ENCODE measurements at places on chromosomes 3 and 15. TPM values are rescaled to one million over a fixed set of nuclear protein-coding genes. Genes with fewer than 3 reads are reported as not detected.

The CCR2 gene
- polyA plus RNA-seq, result 0.23 TPM

The PPIP5K1 gene
- polyA plus RNA-seq, result 40.6 TPM

The RYR3 gene
- polyA plus RNA-seq, result not detected

The P2RY1 gene
- 0.09 TPM for polyA plus RNA-seq

The SCAMP5 gene
- polyA plus RNA-seq, result 3.4 TPM

The ADGRG7 gene
- polyA plus RNA-seq, result not detected

The KIF7 gene
- not detected for polyA plus RNA-seq

The DLEC1 gene
- 0.52 TPM for polyA plus RNA-seq

The GOLGA8T gene
- not detected for polyA plus RNA-seq

The CNTN3 gene
- polyA plus RNA-seq, result not detected

The ATP13A4 gene
- polyA plus RNA-seq, result 2.6 TPM

- H3K27ac ChIP-seq, result no peak overlapping the region
- DNase-seq, result no peak
- no peak overlapping the region for H3K4me3 ChIP-seq
- H3K36me3 ChIP-seq, result no peaks in the 10 kb centered on the region
- no peaks in the 10 kb centered on the region for H3K4me1 ChIP-seq
Measured at GRCh38 chr3:123373474-123373987, 75.4 kb downstream of the ADCY5 start.

GRCh38 chr15:77483425-77484140 is 62.9 kb downstream of the HMG20A start:
- H3K36me3 ChIP-seq, result peaks cover 58% of the 10 kb centered on the region
- H3K27ac ChIP-seq, result no peak overlapping the region
- H3K4me3 ChIP-seq, result no peak overlapping the region
- peaks cover 5% of the 10 kb centered on the region for H3K4me1 ChIP-seq
- no peak for DNase-seq

GRCh38 chr3:160707187-160707794 is 30.3 kb downstream of the ARL14 start:
- H3K27me3 ChIP-seq, result peaks cover 8% of the 10 kb centered on the region
- no peaks in the 10 kb centered on the region for H3K36me3 ChIP-seq
- H3K27ac ChIP-seq, result no peak overlapping the region
- H3K4me3 ChIP-seq, result no peak overlapping the region

DNA sequence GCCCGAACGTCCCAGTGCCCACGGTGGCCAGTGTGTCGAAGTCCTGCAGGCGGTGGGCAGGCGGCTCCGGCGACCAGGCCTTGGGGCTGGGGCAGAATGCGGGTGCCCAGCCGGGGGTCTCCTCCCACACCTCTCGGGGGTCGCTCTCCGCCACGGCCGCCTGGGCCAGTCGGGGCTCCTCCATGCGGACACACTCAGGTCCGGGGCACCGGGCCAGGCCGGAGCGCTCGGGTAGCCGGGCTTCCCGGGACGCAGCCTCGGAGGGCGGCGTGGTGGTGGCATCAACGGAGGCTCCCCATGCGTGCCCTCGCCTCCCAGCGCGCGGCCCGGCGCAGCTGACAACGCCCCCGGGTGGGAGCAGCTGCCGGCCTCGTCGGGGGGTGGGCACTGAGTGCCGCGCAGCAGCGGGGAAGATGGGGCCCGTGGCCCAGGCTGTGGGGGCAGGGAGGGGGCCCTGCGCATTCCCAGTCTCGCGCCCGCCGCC is 30.1 kb upstream of the CERS3 start:
- H3K4me1 ChIP-seq, result no peaks in the 10 kb centered on the region
- H3K27me3 ChIP-seq, result no peaks in the 10 kb centered on the region
- H3K4me3 ChIP-seq, result no peak overlapping the region
- H3K27ac ChIP-seq, result no peak overlapping the region
- DNase-seq, result no peak

GRCh38 chr3:129838086-129838485 is 55.4 kb downstream of the TMCC1 start:
- H3K4me1 ChIP-seq, result no peaks in the 10 kb centered on the region
- DNase-seq, result no peak
- H3K27ac ChIP-seq, result no peak overlapping the region
- no peaks in the 10 kb centered on the region for H3K27me3 ChIP-seq
- H3K36me3 ChIP-seq, result peaks cover 2% of the 10 kb centered on the region
- no peak overlapping the region for H3K4me3 ChIP-seq

DNA sequence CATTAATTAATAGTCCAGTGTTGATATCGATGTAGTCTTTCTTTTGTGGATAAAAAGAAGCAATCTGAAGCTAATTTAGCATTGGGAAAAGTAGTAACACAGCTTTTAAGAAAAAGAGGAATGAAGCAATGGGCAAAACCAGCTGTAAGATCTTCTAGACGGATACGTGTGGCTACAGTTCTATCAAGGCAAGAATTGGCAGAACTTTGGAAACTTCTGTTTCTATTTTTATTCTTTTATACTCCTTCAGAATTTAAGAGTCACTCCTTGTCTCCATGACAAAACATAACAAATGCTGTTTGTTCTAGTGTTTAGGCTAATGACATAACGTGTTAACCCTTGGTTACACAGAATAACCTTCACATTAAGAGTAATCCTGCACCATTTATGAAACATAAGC is 289.2 kb downstream of the ROBO2 start:
- no peaks in the 10 kb centered on the region for H3K27me3 ChIP-seq
- H3K36me3 ChIP-seq, result no peaks in the 10 kb centered on the region
- no peak overlapping the region for H3K4me3 ChIP-seq

GRCh38 chr3:7759630-7760029 is 742.0 kb upstream of the LMCD1 start:
- no peak overlapping the region for H3K4me3 ChIP-seq
- no peaks in the 10 kb centered on the region for H3K4me1 ChIP-seq
- H3K36me3 ChIP-seq, result no peaks in the 10 kb centered on the region
- H3K27ac ChIP-seq, result no peak overlapping the region
- no peaks in the 10 kb centered on the region for H3K27me3 ChIP-seq

DNA sequence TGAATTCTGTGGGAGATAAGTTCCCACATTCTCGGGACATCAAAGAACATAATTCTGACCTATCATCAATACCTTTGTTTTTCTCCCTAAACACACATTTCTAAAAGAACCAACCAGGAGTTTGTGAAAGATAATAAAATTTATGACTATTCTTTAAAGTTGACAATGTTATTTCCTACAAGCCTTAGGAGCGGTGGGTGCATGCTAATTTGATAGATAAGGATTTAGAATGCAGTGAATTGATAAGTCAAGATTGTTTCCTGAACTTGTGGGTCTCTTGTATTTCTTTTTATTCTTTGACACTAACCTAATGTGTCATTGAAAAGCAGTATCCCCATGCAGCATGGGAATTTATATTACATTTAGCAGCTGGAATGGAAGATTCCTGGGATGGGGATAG is 10.3 kb upstream of the UBE2E2 start:
- no peak overlapping the region for H3K4me3 ChIP-seq
- no peak for DNase-seq
- no peak overlapping the region for H3K27ac ChIP-seq
- no peaks in the 10 kb centered on the region for H3K27me3 ChIP-seq

DNA sequence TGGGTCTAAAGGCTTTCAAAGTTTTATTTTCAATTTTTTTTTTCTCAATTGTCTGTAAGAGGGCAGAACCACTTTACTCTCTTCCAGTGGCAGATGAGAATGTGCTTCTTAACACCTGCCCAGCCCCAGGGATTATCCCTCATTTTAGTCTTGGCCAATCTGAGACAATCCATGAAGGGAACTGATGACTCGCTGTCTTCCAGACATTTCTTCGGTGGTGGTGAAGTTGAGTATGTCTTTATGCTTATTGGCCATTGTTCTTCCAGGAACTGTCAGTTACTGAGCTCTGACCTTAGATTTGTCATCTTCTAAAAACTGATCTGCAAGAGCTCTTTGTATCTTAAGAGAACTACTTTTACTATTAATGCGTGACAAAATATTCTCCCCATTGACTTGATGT is 139.5 kb downstream of the TJP1 start:
- no peaks in the 10 kb centered on the region for H3K27me3 ChIP-seq
- H3K27ac ChIP-seq, result no peak overlapping the region
- no peaks in the 10 kb centered on the region for H3K4me1 ChIP-seq
- no peak for DNase-seq
- H3K4me3 ChIP-seq, result no peak overlapping the region

DNA sequence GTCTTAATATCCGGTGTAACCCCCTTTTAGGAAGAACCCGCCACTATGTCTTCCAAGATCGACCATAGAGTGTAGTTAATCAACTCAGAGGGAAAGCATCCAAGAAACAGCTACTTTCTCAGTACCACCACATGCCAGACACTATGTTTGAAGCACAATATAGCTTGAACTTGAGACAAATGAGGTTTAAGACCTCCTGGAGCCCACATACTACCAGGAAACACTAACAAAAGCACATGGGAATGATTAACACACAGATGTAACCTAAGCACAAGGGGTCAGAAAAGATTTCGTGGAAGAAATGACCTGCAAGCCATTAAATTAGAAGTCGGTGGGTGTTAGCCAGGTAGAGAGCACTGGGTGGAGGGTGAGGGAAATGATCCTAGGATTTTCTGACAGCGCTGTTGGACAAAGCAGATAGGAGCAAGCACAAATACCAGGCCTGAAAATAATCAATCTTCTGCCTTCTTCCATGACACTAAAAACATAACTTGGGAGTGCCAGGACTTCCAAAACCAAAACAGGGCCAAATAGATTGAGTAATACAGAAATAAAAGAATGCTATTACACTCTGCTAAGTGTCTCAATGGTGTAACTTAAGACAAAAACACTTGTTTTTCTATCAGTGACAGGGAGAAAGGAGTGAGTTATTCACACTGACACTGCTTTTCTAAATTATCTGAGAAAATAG is 213.7 kb downstream of the FOXP1 start:
- no peaks in the 10 kb centered on the region for H3K27me3 ChIP-seq
- H3K4me3 ChIP-seq, result no peak overlapping the region
- no peak for DNase-seq
- H3K27ac ChIP-seq, result no peak overlapping the region
- peaks cover 36% of the 10 kb centered on the region for H3K4me1 ChIP-seq

DNA sequence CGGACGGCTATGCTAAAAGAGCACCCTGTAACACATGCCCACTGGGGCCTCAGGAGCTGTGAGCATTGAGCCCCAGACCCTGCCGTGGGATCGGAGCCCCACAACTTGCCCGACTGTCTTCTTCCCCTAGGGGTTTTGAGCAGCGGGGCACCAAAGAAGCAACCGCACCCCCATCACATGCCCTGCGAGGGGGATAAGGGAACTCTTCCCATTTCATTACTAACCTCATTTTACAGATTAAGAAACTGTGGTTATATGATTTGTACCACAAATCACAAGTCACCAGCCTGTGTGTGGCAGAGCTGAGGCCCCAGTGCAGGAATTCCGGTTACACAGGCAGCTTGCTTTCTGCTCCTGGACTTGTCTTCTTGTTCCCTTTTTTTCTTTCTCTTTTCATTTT is 86.2 kb downstream of the CD47 start:
- H3K36me3 ChIP-seq, result no peaks in the 10 kb centered on the region
- DNase-seq, result peak; percentile 54
- H3K4me1 ChIP-seq, result peaks cover 25% of the 10 kb centered on the region
- no peak overlapping the region for H3K27ac ChIP-seq

DNA sequence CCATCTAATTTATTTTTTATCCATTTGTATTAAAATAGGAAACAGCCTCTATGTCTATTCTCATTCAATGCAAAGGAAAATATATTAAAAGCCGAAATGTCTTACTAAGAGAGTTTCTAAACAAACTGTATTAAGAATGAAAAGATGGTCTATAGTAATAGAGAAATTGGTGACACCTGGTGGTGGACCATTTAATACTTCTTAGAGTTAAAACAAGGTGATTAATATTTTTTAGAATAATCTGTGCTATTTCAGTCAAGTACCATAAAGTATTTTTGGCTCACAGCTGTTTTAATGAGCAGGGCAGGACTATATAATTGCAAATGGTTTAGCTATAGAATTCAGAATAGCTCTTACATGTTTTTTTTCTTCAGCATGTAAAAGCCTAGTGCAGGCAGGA is 55.7 kb downstream of the SYNPR start:
- no peaks in the 10 kb centered on the region for H3K4me1 ChIP-seq
- no peaks in the 10 kb centered on the region for H3K36me3 ChIP-seq
- no peaks in the 10 kb centered on the region for H3K27me3 ChIP-seq
- no peak overlapping the region for H3K27ac ChIP-seq
- no peak overlapping the region for H3K4me3 ChIP-seq

- H3K36me3 ChIP-seq, result no peaks in the 10 kb centered on the region
- H3K27me3 ChIP-seq, result peaks cover 6% of the 10 kb centered on the region
- H3K27ac ChIP-seq, result no peak overlapping the region
- no peak overlapping the region for H3K4me3 ChIP-seq
- no peak for DNase-seq
Measured at GRCh38 chr3:13200946-13201345, 127.7 kb upstream of the IQSEC1 start.

DNA sequence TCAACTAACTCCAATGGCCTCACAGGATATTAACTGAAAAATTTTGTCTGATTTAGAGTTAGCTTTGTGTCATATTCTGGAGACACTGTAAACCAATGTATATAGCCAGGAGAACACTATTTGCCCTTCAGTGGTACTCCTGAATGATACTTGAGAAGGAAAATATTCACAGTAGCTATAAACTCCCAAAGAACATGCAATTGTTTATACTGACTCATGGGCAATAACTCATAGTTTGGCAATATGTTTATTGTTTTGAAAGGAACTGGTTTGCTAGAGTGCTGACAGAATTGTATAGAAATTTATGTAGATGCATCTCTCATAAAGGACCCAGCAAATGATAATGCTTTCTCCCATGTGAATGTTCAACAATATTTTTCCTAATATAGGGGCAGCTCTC is 537.6 kb downstream of the PLOD2 start:
- H3K4me1 ChIP-seq, result no peaks in the 10 kb centered on the region
- H3K4me3 ChIP-seq, result no peak overlapping the region
- H3K27me3 ChIP-seq, result no peaks in the 10 kb centered on the region
- DNase-seq, result no peak

GRCh38 chr3:57031631-57032541 is 28.6 kb upstream of the SPATA12 start:
- no peaks in the 10 kb centered on the region for H3K36me3 ChIP-seq
- DNase-seq, result no peak
- no peaks in the 10 kb centered on the region for H3K4me1 ChIP-seq
- no peak overlapping the region for H3K4me3 ChIP-seq

- DNase-seq, result peak; percentile 71
- peaks cover 59% of the 10 kb centered on the region for H3K4me1 ChIP-seq
- peak overlapping the region; percentile 89 for H3K27ac ChIP-seq
- H3K36me3 ChIP-seq, result peaks cover 4% of the 10 kb centered on the region
Measured at GRCh38 chr3:71045212-71045916, 538.2 kb downstream of the FOXP1 start.

GRCh38 chr3:59751606-59752005 is 701.8 kb upstream of the CFAP20DC start:
- H3K36me3 ChIP-seq, result no peaks in the 10 kb centered on the region
- H3K27ac ChIP-seq, result no peak overlapping the region
- H3K4me3 ChIP-seq, result no peak overlapping the region
- no peaks in the 10 kb centered on the region for H3K27me3 ChIP-seq
- no peaks in the 10 kb centered on the region for H3K4me1 ChIP-seq

DNA sequence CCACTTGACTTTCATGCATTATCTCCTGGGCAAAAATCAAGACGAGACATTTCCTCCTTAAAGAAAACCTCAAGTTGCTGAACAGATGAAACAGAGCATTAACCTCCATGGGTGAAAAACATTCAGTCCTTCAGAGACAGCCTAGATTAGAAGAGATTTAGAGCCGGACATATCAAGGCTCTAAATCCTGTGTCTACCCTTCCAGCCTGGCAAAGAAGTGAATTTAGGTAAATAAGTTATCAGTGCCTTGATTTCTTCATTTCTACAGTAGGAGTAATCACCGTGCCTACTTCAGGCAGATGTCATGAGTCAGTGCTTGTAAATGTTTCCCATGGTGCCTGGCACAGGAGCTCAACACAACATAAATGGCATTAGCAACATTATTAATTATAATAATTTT is 159.3 kb upstream of the PRICKLE2 start:
- no peaks in the 10 kb centered on the region for H3K36me3 ChIP-seq
- no peak for DNase-seq
- H3K27ac ChIP-seq, result no peak overlapping the region
- H3K4me3 ChIP-seq, result no peak overlapping the region
- no peaks in the 10 kb centered on the region for H3K27me3 ChIP-seq
- H3K4me1 ChIP-seq, result no peaks in the 10 kb centered on the region

Data from B cell (primary cell).